ENCODE measurements at places on chromosomes 4 and X. TPM values are rescaled to one million over a fixed set of nuclear protein-coding genes. Genes with fewer than 3 reads are reported as not detected.

The ADH4 gene
- total RNA-seq = not detected

The GPR119 gene
- not detected for total RNA-seq

The FRG2 gene
- not detected for total RNA-seq

The TEX11 gene
- total RNA-seq = not detected

The FAAH2 gene
- 0.33 TPM for total RNA-seq

The TLR8 gene
- total RNA-seq = not detected

The STX18 gene
- 22.5 TPM for total RNA-seq
